ENCODE measurements at places on chromosomes 12 and 14.

GRCh38 chr14:90111895-90112534 is 50.2 kb downstream of the KCNK13 start:
- DNase-seq, result no peak

DNA sequence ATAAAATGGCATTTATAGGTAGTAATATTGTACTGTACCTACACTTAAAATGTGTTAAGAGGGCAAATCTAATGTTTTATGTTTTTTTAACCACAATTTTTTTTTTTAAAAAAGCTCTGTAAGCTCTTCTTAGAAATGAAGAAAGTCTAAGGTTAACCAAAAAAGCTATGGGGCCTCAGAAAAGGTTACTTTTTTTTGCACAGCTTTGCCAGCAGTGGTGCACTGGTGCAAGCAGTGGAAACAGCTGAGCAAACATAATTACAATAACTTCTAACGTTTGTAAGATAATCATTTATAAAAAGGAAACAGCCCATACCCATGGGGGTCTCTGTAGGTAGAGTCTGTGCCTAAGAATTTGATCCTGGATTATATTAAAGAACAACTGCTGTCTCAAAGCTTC is 85.1 kb upstream of the NID2 start:
- no peak for DNase-seq

DNA sequence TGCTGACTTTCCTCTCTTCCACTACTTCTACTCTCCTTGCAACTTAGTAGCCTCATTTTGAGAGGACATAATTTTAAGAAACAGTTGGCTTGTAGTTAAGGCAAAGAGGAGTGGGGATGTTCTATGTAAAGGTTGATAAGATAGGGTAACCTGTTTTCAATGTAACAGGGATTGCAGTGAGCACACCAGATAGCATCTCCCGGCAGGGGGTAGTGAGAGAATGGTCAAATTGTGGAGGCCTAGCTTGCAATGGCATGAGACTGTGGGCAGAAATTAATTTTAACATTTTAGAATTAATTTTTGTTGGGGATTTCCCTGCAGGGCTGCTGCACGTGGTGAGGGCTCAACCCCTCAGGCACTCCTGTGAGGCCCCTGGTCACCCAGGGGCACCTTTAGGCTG is 41.4 kb downstream of the KLRG1 start:
- no peak for DNase-seq

DNA sequence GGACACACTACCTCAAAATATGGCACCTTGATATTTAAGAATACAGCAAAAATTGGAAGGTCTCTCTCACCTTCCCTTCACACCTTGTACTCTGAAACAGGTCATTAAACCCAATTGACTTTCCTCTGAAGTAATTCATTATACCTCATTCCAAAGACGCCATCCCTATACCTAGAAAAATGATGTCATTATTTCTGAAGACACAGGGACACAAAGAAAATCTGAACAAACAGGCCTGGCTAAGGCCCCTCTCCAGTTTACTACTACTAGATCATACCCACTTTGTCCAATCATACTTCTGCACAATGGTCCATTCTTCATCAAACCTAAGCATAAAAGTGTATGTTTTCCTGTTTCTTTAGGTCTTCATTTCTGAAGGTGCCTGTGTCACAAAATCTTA is 156.9 kb downstream of the RASSF9 start:
- no peak for DNase-seq

- DNase-seq, result no peak
These were observed 166.9 kb downstream of the PTCSC3 start for GRCh38 chr14:36009643-36010042.

GRCh38 chr14:67514650-67515385 is 18.3 kb upstream of the PLEKHH1 start:
- DNase-seq, result peak; percentile 60

All from OCI-LY7 (cell line).